Esophagus muscularis mucosa (tissue), 4 donors: ENCODE measurements at places on chromosomes 11 and 22. TPM values are rescaled to one million over a fixed set of nuclear protein-coding genes. Genes with fewer than 3 reads are reported as not detected.

DNA sequence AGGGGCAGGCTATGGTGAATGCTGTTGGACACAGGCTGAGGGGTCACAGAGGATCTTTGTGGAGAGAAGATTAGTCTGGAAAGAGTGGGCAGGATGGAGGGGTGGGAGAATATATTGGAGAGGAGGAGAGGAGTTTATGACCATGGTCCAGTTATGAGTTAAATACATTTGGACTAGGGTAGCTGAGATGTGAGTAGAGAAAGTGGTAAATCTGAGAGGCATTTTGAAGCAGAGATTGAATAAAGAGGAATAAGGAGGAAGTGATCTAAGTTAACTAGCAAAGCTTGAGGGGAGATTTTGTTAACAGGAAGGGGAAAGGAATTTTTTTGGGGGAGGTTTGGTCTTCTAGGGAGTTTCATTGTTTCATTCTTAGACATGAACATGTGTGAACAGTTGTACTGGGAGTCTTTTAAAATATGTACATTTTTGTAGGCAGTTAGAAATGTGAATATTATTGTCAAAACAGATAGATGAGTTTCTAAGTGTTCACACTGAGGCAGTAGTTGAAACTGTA is 43.1 kb upstream of the EED start:
- DNase-seq, result no peak
- H3K27me3 ChIP-seq, result no peaks in the 10 kb centered on the region
- no peak overlapping the region for H3K27ac ChIP-seq
- no peaks in the 10 kb centered on the region for H3K36me3 ChIP-seq
- H3K4me3 ChIP-seq, result no peak overlapping the region
- peaks cover 44% of the 10 kb centered on the region for H3K4me1 ChIP-seq

- DNase-seq, result no peak
- H3K36me3 ChIP-seq, result no peaks in the 10 kb centered on the region
- H3K4me3 ChIP-seq, result no peak overlapping the region
- no peaks in the 10 kb centered on the region for H3K4me1 ChIP-seq
Measured at GRCh38 chr11:14253421-14253820, 105.6 kb downstream of the RRAS2 start.

- no peaks in the 10 kb centered on the region for H3K36me3 ChIP-seq
- H3K27me3 ChIP-seq, result no peaks in the 10 kb centered on the region
- H3K4me3 ChIP-seq, result no peak overlapping the region
- H3K27ac ChIP-seq, result no peak overlapping the region
- H3K4me1 ChIP-seq, result no peaks in the 10 kb centered on the region
Measured at GRCh38 chr22:39723899-39724351, 153.4 kb downstream of the CACNA1I start.

- no peak overlapping the region for H3K27ac ChIP-seq
- no peak overlapping the region for H3K4me3 ChIP-seq
- no peaks in the 10 kb centered on the region for H3K36me3 ChIP-seq
- no peaks in the 10 kb centered on the region for H3K4me1 ChIP-seq
- DNase-seq, result no peak
Measured at GRCh38 chr22:40383905-40384304, 13.5 kb downstream of the SGSM3 start.

- no peak for DNase-seq
- no peaks in the 10 kb centered on the region for H3K36me3 ChIP-seq
- no peaks in the 10 kb centered on the region for H3K4me1 ChIP-seq
- H3K27ac ChIP-seq, result no peak overlapping the region
- no peaks in the 10 kb centered on the region for H3K27me3 ChIP-seq
Measured at GRCh38 chr22:44783581-44783980, 31.2 kb downstream of the ARHGAP8 start.

DNA sequence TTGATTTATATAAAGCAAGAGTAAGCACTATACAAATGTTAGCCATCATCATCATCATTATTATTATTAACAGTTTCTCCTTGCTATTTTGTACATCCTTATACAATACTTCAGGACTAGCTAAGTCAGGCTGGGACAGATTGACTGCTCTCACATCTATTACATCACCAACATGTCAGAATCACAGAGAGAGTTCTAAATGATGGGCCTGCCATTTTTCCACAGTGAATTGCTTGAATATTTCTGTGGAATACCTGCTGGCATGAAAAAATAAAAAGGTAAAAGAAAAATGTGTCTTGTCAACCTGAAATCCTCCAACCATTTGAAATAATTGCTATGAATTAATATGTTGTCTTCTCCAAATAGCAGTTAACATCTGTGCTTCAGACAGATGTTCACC is 1311.3 kb downstream of the FAM181B start:
- H3K27ac ChIP-seq, result no peak overlapping the region
- H3K4me1 ChIP-seq, result no peaks in the 10 kb centered on the region
- H3K27me3 ChIP-seq, result no peaks in the 10 kb centered on the region
- H3K36me3 ChIP-seq, result no peaks in the 10 kb centered on the region
- no peak overlapping the region for H3K4me3 ChIP-seq

- H3K4me3 ChIP-seq, result no peak overlapping the region
- DNase-seq, result no peak
- no peak overlapping the region for H3K27ac ChIP-seq
- H3K36me3 ChIP-seq, result no peaks in the 10 kb centered on the region
Measured at GRCh38 chr11:80486678-80487077, 1045.8 kb upstream of the TENM4 start.

- no peaks in the 10 kb centered on the region for H3K27me3 ChIP-seq
- H3K27ac ChIP-seq, result no peak overlapping the region
Measured at GRCh38 chr11:1836011-1836945, 1.5 kb downstream of the SYT8 start.

GRCh38 chr11:115924744-115925567 is 420.7 kb upstream of the CADM1 start:
- H3K4me3 ChIP-seq, result no peak overlapping the region
- H3K4me1 ChIP-seq, result no peaks in the 10 kb centered on the region
- DNase-seq, result no peak
- H3K36me3 ChIP-seq, result no peaks in the 10 kb centered on the region
- no peak overlapping the region for H3K27ac ChIP-seq

DNA sequence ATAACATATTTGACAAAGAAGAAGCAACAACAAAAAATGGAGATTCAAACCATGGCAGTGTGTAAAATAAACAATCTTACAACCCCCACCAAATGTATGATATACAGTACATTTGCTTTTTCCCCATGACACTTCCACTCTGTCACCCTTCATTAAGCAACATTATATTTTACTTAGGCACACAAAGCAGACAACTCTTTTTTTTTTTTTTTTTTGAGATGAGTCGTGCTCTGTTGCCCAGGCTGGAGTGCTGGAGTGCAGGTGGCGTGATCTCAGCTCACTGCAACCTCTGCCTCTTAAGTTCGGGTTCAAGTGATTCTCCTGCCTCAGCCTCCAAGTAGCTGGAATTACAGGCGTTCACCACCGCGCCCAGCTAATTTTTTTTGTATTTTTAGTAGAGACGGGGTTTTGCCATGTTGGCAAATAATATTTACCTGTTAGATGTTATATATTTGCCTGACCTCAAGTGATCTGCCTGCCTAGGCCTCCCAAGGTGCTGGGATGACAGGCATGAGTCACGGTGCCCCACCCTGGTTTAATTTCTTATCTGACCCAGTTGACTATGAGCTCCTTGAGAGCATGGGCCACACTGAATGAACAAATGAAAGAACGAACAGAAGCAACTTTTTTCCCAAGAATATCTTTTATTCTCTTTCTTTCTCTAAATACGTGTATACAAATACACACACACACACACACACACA is 5.5 kb upstream of the PCF11 start:
- H3K36me3 ChIP-seq, result no peaks in the 10 kb centered on the region
- no peak for DNase-seq
- H3K27ac ChIP-seq, result no peak overlapping the region
- no peak overlapping the region for H3K4me3 ChIP-seq
- H3K4me1 ChIP-seq, result peaks cover 6% of the 10 kb centered on the region
- no peaks in the 10 kb centered on the region for H3K27me3 ChIP-seq

- H3K36me3 ChIP-seq, result no peaks in the 10 kb centered on the region
- DNase-seq, result no peak
- H3K4me3 ChIP-seq, result no peak overlapping the region
- no peaks in the 10 kb centered on the region for H3K27me3 ChIP-seq
- no peak overlapping the region for H3K27ac ChIP-seq
- H3K4me1 ChIP-seq, result no peaks in the 10 kb centered on the region
Measured at GRCh38 chr11:40425168-40425567, 1034.3 kb downstream of the LRRC4C start.

- no peaks in the 10 kb centered on the region for H3K4me1 ChIP-seq
- no peak for DNase-seq
- no peaks in the 10 kb centered on the region for H3K27me3 ChIP-seq
- H3K4me3 ChIP-seq, result no peak overlapping the region
- no peak overlapping the region for H3K27ac ChIP-seq
- no peaks in the 10 kb centered on the region for H3K36me3 ChIP-seq
Measured at GRCh38 chr11:77054084-77054483, 12.7 kb upstream of the CAPN5 start.

The SCGB1D4 gene
- not detected for total RNA-seq

The C11orf97 gene
- total RNA-seq, result not detected
